ENCODE measurements at places on chromosomes 12 and 14.

- DNase-seq: no peak
These were observed 54.7 kb upstream of the EIF5 start for GRCh38 chr14:103279142-103280025.

- no peak for DNase-seq
These were observed 38.5 kb upstream of the KCNK13 start for GRCh38 chr14:90023176-90023896.

GRCh38 chr14:103894034-103894722 lies 34.1 kb upstream of the TDRD9 start:
- no peak for DNase-seq

GRCh38 chr12:42873401-42873800 lies 283.9 kb upstream of the PRICKLE1 start:
- no peak for DNase-seq

GRCh38 chr12:29228474-29229157 lies 79.5 kb downstream of the FAR2 start:
- no peak for DNase-seq

- no peak for DNase-seq
These were observed 154.7 kb downstream of the STXBP6 start for GRCh38 chr14:24895243-24895583.

GRCh38 chr14:35319509-35319908 lies 27.3 kb downstream of the PSMA6 start:
- DNase-seq: no peak

- no peak for DNase-seq
These were observed 86.6 kb downstream of the MIA2 start for GRCh38 chr14:39320318-39320717.

- no peak for DNase-seq
These were observed 278.9 kb upstream of the SOX5 start for GRCh38 chr12:24228371-24228770.

GRCh38 chr12:106416273-106416672 lies 58.7 kb downstream of the POLR3B start:
- no peak for DNase-seq

GRCh38 chr14:89107626-89108025 lies 283.2 kb downstream of the TTC8 start:
- no peak for DNase-seq

DNA sequence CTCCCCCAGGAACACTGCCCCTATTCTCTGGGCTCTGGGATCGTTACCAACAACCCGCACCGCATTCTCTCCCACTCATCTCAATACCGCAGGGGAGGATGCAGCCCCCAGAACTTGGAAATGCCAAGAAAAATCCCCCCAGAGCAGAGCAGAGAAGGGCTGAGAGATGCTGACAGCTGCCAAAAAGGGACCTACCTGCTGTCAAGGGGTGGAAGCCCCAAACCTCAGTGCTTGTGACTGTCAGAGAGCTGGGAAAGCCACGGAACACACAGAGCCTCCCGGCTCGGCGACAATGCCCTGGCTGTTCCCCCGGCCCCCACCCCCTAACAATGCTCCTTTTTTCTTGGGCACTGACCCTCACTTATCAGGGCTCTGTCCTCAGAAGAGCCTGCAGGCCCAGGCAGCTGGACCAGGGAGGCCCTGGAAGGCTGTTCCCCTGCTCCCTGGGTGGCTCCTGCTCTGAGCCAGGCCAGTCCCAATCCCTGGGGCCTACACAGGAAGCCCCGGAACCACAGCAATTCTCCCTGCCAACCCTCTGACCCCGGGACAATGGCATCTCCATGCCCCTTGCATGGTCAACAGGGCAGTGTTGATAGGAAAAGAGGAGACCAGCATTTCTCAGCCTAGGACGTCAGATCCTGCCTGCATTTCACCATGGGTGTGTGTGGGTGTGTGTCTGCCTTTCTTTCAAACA lies 78.9 kb downstream of the ITPK1 start:
- no peak for DNase-seq

- no peak for DNase-seq
These were observed 46.4 kb downstream of the CLMN start for GRCh38 chr14:95273001-95273978.

GRCh38 chr12:89893972-89894706 lies 185.5 kb upstream of the ATP2B1 start:
- no peak for DNase-seq

DNA sequence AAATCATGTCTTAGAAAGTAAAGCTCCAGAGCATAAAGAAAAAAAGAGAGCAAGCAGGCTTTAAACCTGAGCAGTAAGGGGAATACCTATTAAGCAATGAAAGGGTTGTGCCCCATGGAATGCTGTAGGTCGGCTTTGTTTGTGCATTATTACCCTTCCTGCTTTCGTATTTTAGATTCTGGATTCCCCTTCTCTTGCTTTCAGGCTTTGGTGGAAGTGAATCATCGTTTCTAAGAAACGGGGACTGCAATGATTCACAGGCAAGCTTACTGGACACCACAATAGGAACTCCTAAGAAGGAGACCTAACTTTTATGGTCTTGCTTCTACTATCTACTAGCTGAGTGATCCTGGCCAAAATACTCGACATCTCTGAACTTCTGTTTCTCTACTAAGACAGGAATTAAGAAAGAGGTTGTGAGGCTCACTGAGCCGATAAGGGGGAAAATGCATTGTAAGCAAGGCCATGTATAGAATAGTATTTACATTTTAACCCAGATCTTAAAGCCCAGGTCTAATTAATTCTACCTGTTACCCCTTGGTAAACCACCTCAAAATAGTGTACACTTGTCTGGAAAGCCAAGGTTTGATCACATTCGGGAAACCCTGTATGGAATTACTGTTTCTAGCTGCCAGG lies 1.2 kb upstream of the BMAL2 start:
- no peak for DNase-seq

DNA sequence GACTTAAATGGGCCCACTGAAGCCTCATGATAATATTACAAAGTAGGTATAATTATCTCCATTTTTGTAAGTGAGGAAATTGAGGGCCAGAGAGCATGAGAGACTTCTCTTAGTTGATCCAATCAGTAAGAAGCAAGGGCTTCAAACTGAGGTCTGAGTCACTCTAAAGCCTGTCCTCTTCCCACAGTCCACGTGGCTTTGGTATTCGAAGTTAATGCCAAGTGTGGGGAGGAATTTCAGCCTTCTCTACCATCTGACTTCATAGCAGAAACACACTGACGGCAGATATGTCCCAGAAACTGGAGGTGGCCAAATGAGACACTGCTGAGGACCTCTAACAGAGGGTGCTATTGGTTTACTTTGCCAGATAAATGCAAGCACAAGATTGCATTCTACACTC lies 114.4 kb upstream of the OVCH1 start:
- DNase-seq: no peak

- DNase-seq: no peak
These were observed 33.2 kb upstream of the CD69 start for GRCh38 chr12:9793779-9794395.

DNA sequence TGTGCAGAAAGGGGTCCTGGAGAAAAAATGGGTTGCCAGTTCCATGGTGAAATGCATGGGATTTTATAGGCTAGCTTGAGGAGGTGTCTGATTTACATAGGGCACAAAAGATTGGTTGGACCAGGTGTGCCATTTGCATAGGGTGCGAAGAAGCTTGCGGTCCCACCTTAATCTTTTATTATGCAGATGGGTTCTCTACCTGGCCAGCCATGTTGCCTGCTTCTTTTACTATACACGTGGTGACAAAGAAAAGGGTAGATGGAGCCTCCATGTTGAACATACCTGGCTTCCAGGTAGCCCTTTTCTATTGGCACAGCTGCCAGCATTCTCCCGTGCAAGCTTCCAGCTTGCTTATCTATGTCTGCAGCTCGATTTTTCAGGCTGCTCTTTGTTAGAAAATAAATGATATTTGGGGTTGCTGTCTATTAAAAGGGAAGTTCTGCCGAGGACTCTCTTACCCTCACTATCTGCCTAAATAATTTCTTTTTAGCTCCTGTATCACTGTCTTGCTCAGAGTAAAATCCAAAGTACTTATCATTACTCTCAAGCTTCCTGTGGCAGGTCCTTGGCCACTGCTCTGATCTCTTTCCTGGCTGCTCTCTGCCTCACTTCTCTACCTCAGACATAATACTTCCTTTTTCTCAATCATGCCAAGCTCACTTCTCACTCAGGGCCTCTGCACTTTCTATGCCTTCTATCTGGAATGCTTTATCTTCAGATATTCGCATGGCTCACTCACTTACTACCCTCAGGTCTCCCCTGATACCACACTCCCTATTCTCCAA lies 216.0 kb upstream of the DAAM1 start:
- DNase-seq: no peak

DNA sequence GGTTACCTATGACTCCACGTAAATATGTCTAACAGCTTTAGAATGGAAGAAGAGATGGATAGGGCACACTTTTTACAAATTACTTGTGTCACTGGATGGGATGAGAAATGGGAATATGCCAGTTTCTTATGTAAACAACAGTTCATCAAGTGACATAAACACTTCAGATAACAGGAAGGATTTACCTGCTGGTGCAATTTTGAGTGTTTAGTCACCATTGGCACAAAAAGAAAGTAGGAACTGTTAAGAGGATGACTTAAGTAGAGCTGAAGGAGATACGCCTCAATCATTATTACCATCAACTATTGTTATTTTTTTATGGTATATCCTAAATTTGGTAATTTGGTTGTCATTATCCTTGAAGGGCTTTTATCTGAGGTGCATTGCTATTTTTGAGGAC lies 83.2 kb downstream of the RMST start:
- DNase-seq: no peak
